Stimulated activated CD8-positive, alpha-beta memory T cell treated with anti-CD3 and anti-CD28 coated beads, Interleukin-12 subunit alpha, Interleukin-12 subunit beta, amount 100 ng/mL, for 4 hours (primary cell): ENCODE measurements at places on chromosomes 2 and 18.

DNA sequence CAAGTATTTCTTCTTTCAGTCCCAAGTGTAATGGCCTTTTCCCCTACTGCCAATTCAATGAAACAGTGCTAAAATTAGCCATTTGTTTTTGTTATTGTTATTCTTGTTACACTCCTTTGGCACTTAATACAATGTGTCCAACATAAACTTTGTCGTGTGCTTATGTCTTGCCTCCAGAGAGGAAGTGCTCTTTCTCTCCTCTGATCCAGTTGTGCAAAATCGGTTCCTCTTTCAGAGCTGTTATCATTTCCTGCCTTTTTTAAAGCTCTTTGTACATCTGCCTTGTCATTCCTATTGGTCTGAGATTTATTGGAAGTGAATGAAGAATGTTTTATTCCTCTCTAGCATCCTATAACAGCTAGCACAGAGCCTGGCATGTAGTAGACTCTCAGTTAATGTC lies 623.2 kb upstream of the ID2 start:
- no peak for DNase-seq

DNA sequence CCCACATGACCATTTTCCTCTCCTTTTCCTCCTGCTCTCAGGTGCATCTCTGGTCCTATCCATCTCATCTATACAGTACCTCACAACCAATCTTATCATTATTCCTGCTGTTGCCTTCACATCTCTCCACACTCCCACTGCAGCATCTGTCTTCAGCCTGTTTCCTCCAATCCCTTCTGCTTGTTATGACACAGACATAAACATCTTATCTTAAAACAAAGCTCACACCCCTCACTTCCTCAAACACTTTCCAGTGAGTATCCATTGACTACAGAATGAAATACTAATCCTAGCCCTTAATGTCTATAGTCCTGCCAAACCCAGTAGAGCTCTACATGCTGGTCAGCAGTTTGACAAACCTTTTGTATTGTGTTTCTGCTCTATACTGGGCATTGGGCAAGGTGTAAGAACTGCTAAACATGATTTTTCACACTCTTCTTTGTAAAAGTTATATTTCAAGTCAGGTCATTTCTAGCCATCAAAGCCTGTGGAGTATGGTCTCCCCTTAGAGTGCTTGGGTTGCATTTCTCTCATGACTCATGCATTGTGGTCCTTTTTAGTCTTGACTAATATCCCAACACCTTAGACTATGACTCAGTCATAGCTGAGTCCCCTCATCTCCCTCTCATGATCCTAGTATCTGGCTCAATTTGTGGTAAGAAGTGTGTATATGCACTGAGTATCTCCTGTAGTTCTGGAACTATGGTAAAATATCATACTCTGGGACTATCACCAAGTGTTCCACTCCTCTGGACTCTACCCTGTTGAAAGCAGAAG lies 187.0 kb downstream of the CYRIA start:
- DNase-seq: no peak

GRCh38 chr2:142878031-142878678 lies 691 bp downstream of the KYNU start:
- no peak for DNase-seq

DNA sequence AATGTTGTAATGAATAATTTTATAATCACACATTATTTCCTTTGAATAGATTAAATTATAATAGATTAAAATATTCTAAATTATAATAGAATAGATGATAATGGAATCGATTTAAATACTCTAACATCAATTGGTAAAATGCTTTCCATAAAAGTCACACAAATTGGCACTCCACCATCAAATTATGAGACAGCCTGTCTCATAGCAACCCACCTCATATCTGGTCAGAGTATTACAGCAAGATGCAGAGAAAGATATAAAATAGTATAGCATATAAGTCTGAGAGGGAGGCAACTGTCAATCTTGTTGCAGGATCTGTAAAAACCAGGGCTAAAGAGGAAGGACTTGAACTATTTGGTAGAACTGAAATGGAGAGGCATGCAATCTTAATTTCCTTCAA lies 98.4 kb upstream of the NCKAP5 start:
- no peak for DNase-seq

- peak; percentile 58 for DNase-seq
These were observed 367 bp upstream of the ZNF236 start for GRCh38 chr18:76821875-76822505.
